ENCODE measurements at places on chromosomes 6 and 20.

DNA sequence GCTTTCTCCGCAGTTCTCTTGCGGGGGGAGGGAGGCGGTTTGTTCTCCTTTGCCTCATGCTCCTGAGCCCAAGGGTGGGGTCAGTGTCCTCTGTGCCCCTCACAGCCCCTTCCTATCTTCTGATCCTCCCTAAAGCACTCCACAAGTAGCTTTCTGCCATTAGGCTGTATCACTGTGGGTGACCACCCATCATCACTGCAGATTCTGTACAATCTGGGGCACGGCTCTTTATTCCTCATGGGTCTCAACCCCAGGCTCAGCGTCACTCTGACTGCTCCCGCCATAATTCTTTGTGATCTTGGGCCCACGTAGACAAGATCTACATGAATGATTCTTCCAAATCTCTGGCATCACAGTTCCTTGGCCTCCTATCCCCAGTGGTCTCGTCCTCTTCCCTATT is 10.5 kb downstream of the NCR2 start:
- H3K4me1 ChIP-seq, result no peaks in the 10 kb centered on the region
- H3K36me3 ChIP-seq, result no peaks in the 10 kb centered on the region

DNA sequence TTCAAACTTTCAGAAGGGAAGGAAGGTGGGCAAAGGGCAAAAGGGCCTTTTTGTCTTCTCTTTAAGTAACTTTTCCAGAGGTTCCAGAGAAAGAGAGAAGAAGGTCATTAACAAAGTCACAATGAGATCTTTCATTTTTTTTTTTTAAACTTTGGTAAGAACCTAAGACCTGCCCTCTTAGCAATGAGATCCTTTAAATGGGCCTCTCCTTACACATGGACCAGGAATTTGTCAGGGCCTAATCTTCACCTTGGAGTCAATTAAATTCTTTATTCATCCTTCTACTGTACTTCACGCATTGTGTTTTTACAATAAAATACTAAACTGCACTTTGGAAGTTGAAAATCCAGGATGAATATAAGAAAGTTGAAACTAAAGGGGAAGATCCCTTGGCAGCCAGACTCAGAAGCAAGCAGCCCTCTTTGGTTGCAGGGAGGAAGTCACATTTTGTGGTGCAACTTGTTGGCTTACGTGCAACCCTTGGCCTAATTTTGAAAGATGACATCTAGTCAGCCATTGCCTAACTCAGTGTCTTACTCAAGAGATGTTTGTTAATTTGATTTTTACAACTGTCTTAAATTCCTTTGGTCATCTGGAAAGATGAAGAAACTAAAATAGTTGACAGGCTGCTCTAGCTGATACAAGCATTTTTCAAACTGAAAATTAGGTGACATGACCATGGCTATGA is 11.9 kb upstream of the TMEM170B start:
- peak overlapping the region; percentile 58 for H3K27ac ChIP-seq
- no peaks in the 10 kb centered on the region for H3K27me3 ChIP-seq
- no peak overlapping the region for H3K4me3 ChIP-seq
- DNase-seq, result peak; percentile 77

GRCh38 chr6:147868427-147869190 is 360.1 kb downstream of the SAMD5 start:
- no peaks in the 10 kb centered on the region for H3K27me3 ChIP-seq
- DNase-seq, result no peak
- H3K27ac ChIP-seq, result no peak overlapping the region

GRCh38 chr6:89252907-89253306 is 35.7 kb upstream of the GABRR1 start:
- H3K4me3 ChIP-seq, result no peak overlapping the region
- no peaks in the 10 kb centered on the region for H3K27me3 ChIP-seq
- no peak for DNase-seq
- H3K27ac ChIP-seq, result no peak overlapping the region

DNA sequence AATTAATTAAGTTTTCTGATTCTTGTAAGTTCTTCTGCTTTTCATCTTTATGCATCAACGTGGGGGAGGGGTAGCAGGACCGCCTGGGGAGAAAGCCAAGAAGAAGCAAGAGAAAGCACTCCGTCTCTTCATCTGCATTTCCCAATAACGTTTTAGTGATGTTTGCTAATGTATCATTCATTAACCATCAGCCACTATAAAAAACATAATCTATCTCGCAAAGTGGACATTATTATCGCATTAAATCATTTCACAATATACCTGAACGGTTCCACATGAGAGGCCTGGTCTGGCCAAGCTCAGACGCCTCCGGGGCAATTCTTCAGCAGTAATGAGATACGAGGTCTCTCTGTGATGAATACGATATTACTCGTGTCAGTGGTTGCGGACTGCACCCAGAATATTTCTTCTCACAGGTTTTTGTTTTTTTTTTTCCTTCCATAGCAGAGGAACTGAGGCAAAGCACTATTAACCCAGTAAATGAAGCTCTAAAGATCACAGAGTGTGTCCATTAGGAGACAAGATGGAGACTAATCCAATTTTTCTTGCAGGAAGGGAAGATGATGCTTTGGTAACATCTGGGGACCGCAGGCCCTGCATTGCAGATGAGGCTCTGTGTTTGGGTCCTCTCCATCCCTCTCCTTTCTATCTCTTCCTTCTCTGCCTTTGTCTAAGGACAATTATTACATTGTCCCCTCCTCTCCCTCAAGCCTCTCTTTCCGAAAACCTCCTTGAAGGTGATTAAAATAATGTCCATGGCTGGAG is 156.1 kb downstream of the SLC35B3 start:
- H3K27me3 ChIP-seq, result no peaks in the 10 kb centered on the region
- H3K27ac ChIP-seq, result no peak overlapping the region
- no peaks in the 10 kb centered on the region for H3K4me1 ChIP-seq
- no peak overlapping the region for H3K4me3 ChIP-seq
- DNase-seq, result no peak
- no peaks in the 10 kb centered on the region for H3K36me3 ChIP-seq

GRCh38 chr6:121816361-121816760 is 380.9 kb downstream of the GJA1 start:
- no peak overlapping the region for H3K4me3 ChIP-seq
- H3K36me3 ChIP-seq, result no peaks in the 10 kb centered on the region
- H3K27me3 ChIP-seq, result no peaks in the 10 kb centered on the region
- no peak for DNase-seq

GRCh38 chr20:38836991-38837390 is 31.5 kb downstream of the PPP1R16B start:
- H3K36me3 ChIP-seq, result no peaks in the 10 kb centered on the region
- peaks cover 6% of the 10 kb centered on the region for H3K4me1 ChIP-seq
- DNase-seq, result no peak
- no peak overlapping the region for H3K27ac ChIP-seq
- no peak overlapping the region for H3K4me3 ChIP-seq
- H3K27me3 ChIP-seq, result no peaks in the 10 kb centered on the region

DNA sequence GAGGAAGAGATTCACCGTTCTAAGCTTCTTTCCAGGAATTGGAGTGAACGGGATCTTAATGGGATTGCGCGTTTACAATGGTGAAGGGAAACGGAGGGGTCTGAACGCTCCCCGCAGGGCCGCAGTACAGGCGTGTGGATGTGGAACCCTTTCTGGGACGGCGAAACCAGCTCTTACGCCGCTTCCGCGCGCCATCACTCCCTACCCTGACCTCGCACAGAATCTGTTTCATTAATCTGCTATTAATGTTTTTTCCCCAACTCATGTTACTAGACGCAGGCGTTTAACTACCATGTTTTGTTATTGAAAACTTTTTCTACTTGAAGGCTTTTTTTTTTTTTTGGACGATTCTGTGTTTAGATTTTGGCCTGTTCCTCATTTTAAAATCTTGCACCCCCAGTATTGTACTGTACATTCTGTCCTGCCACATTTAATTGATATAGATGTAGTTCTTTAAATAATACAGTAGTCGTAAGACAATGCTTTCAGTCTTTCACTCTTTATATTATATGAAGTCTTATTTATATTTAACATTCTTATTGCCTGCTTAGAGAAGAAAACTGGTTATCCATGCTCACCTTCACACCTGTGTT is 696 bp upstream of the SUPT3H start:
- peak overlapping the region; percentile 94 for H3K27ac ChIP-seq
- DNase-seq, result no peak
- H3K27me3 ChIP-seq, result no peaks in the 10 kb centered on the region

DNA sequence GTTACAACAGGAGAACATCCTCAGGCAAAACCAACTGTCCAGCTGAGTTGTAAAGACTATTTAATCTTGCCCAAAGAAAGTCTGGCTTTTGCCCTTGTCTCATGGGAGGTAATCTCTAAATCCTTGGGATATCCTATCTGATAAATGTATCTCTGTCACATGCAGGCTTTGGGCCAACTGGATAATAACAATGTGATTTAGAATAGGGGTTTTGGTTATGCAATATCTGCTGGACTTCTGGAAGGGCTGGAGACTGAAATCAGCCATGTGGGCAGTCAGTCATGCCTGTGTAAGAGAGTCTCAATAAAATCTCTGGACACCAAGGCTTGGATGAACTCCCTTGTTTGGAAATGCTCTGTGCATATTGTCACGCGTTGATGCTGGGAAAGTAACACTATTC is 56.3 kb upstream of the PRL start:
- DNase-seq, result no peak
- H3K4me3 ChIP-seq, result no peak overlapping the region
- H3K4me1 ChIP-seq, result no peaks in the 10 kb centered on the region

- H3K4me3 ChIP-seq, result no peak overlapping the region
- no peaks in the 10 kb centered on the region for H3K4me1 ChIP-seq
- H3K27me3 ChIP-seq, result no peaks in the 10 kb centered on the region
- no peak for DNase-seq
- H3K27ac ChIP-seq, result no peak overlapping the region
These were observed 24.8 kb upstream of the SYNDIG1 start for GRCh38 chr20:24444526-24445190.

DNA sequence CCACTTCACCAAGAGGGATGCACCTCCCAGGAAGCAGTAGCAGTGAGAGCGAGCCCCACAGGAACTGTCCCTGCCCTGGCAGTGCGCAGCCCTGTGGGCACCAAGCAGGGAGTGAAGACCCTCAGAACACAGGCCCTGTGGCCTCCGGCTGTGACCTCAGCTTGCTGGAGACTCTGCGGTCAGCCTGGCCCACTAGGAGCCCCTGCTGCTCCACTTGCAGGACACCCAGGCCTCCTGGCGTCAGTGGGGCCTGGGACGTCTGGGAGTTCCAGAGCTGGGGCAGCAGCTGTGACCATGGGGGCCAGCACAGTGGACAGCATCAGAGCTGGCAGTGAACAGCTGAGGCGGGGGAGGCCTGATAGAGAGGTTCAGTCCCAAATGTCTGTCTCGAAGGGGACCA is 28.3 kb downstream of the PXDC1 start:
- peak overlapping the region; percentile 62 for H3K27ac ChIP-seq
- H3K36me3 ChIP-seq, result peaks cover 58% of the 10 kb centered on the region
- DNase-seq, result no peak
- H3K27me3 ChIP-seq, result no peaks in the 10 kb centered on the region
- no peak overlapping the region for H3K4me3 ChIP-seq
- no peaks in the 10 kb centered on the region for H3K4me1 ChIP-seq

GRCh38 chr20:24755411-24755922 is 193.6 kb upstream of the CST7 start:
- H3K4me3 ChIP-seq, result no peak overlapping the region
- DNase-seq, result no peak
- no peaks in the 10 kb centered on the region for H3K4me1 ChIP-seq
- no peaks in the 10 kb centered on the region for H3K27me3 ChIP-seq
- no peaks in the 10 kb centered on the region for H3K36me3 ChIP-seq

DNA sequence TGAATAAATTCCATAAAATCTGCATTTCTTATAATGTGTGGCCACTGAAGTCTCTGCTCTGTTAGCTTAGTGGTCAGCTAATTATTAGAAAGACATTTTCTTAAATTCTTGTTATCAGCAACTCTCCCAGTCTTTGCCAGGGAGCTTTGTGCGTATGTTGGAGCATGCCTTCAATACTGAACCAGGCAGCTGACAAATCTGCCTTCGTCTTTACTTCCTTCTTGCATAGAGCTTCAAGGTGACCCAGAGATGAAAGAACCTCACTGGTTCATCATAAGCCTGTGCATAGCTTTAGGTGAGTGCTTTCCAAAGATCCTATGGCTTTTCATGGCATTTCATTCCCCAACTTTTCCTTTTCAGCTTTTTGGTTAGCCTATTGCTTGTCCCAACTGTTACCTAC is 43.0 kb upstream of the NELFCD start:
- no peaks in the 10 kb centered on the region for H3K36me3 ChIP-seq
- H3K27ac ChIP-seq, result no peak overlapping the region
- no peak for DNase-seq
- H3K4me3 ChIP-seq, result no peak overlapping the region
- no peaks in the 10 kb centered on the region for H3K27me3 ChIP-seq
- no peaks in the 10 kb centered on the region for H3K4me1 ChIP-seq

DNA sequence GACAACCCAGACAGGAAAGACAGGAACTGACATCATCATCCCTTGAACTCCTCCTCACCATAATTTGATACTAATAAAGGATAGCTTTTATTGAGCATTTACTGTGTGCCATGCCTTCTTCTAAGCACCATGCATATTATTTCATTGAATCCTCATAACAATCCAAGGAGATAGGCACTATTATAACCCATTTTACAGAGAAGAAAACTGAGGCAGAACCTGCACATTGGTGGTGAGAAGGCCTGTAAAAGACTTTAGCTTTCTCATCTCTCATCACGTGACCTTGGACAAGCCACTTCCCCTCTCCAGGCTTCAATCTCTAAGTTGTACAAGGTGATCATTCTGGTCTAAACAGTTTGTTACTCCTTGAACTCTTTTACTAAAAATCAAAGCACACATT is 34.5 kb upstream of the PREX1 start:
- peaks cover 50% of the 10 kb centered on the region for H3K4me1 ChIP-seq
- H3K36me3 ChIP-seq, result no peaks in the 10 kb centered on the region
- peaks cover 5% of the 10 kb centered on the region for H3K27me3 ChIP-seq
- H3K4me3 ChIP-seq, result no peak overlapping the region

DNA sequence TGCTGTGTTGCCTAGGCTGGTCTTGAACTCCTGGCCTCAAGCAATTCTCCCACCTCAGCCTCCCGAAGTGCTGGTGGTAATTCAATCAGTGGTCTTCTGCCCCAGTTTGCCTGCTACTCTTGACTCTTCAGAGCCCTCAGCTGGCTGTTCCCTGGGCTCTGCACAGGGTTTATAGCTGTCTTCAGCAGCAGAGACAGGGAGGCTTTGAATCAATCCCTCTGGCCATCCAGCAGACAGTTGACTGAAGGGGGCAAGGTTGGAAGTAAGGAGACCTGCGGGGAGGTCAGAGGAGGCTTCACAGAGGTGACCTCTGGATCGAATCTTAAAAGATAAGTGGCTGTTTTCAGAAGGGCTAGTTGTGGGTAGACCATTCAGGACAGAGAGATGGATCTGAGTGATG is 26.0 kb upstream of the KIF3B start:
- no peak for DNase-seq
- no peaks in the 10 kb centered on the region for H3K36me3 ChIP-seq
- no peaks in the 10 kb centered on the region for H3K4me1 ChIP-seq
- no peak overlapping the region for H3K27ac ChIP-seq
- H3K4me3 ChIP-seq, result no peak overlapping the region

- H3K27me3 ChIP-seq, result no peaks in the 10 kb centered on the region
- no peaks in the 10 kb centered on the region for H3K36me3 ChIP-seq
- H3K27ac ChIP-seq, result peak overlapping the region; percentile 28
- no peak for DNase-seq
- H3K4me3 ChIP-seq, result no peak overlapping the region
These were observed 228.7 kb upstream of the RREB1 start for GRCh38 chr6:6878887-6879585.

GRCh38 chr20:43564993-43565757 is 6.3 kb downstream of the SGK2 start:
- H3K4me1 ChIP-seq, result no peaks in the 10 kb centered on the region
- no peaks in the 10 kb centered on the region for H3K27me3 ChIP-seq
- no peaks in the 10 kb centered on the region for H3K36me3 ChIP-seq
- no peak overlapping the region for H3K4me3 ChIP-seq

- DNase-seq, result no peak
- no peaks in the 10 kb centered on the region for H3K4me1 ChIP-seq
- H3K36me3 ChIP-seq, result no peaks in the 10 kb centered on the region
- no peak overlapping the region for H3K27ac ChIP-seq
- no peak overlapping the region for H3K4me3 ChIP-seq
- H3K27me3 ChIP-seq, result no peaks in the 10 kb centered on the region
These were observed 5.9 kb downstream of the TP53TG5 start for GRCh38 chr20:45372241-45372640.

Measured in left lung (tissue), 14 donors.